Left renal cortex interstitium (tissue), 4 donors: ENCODE measurements at places on chromosomes 7 and 10. TPM values are rescaled to one million over a fixed set of nuclear protein-coding genes. Genes with fewer than 3 reads are reported as not detected.
A peak's percentile ranks its signal among the peaks of the same experiment; 100 is the strongest.

The SP4 gene
- 13.8 TPM for polyA plus RNA-seq

- no peak for DNase-seq
Measured at GRCh38 chr7:1725199-1725690, 55.2 kb downstream of the ELFN1 start.

DNA sequence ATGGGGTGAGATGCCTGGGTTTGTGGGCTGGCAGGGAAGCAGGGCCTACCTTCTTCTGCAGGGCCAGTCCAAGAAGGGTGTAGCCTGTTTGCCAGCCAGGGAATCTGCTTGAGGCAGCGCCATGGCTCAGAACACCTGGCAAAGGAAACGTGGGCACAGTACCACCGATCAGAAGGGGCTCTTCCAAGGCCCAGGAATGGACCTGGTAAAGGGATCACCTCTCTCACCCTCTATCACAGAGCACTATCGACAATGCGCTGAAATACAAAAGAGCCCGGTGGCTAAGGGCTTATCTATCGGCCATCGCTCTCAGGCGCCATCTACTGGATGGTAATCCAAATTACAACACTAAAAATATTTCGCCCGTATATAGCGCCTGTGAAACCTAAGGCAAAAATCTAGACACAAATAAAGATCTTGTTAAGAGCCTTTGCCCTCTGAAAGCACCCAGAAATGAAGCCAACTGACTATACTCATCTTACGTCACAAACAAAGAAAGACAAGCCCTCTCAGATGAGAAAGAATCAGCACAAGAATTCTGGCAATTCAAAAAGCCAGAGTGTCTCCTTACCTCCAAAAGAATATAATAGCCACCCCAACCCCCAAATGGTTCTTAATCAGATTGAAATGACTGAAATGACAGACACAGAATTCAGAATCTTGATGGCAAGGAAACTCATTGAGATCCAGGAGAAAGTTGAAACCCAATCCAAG, 217.8 kb upstream of the HPS1 start:
- no peak for DNase-seq

DNA sequence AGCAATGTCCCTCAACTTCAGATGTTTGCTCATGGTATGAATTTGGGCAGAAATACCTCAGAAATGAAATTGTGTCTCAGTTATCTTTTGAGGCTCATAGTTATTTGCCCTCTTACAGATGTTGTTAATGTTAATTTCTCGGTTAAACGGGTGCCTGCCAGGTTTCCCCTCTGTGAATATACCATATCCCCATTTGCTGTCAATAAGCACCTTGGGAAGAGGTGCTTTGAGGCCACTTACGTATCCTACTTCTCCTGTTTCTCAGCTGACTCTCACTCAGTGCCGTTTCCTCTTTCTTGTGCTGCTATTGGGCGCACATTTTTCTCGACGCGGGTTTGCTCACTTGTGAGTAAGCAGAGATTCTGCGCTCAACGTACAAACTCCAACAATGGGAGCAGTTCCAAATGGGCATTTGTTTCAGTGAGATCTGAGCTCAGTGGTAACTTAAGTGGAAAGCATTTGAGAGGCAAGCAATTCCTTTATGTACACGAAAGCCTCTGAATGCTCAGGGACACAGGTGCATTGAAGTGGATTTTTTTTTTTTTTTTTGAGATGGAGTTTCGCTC, 34.8 kb upstream of the JAKMIP3 start:
- DNase-seq, result no peak

The HIPK2 gene
- 110 TPM for polyA plus RNA-seq

The LRIT1 gene
- polyA plus RNA-seq, result not detected

The OR6V1 gene
- not detected for polyA plus RNA-seq

The PNLIPRP2 gene
- polyA plus RNA-seq, result not detected

- DNase-seq, result peak; percentile 23
Measured at GRCh38 chr10:6014241-6014761, 37.0 kb upstream of the IL15RA start.

The CCDC146 gene
- 30.9 TPM for polyA plus RNA-seq

GRCh38 chr10:89846786-89847185, 145.4 kb downstream of the KIF20B start:
- no peak for DNase-seq

The CAV1 gene
- 25.4 TPM for polyA plus RNA-seq

The CEP55 gene
- 15.0 TPM for polyA plus RNA-seq

The CPXM2 gene
- 4.6 TPM for polyA plus RNA-seq

DNA sequence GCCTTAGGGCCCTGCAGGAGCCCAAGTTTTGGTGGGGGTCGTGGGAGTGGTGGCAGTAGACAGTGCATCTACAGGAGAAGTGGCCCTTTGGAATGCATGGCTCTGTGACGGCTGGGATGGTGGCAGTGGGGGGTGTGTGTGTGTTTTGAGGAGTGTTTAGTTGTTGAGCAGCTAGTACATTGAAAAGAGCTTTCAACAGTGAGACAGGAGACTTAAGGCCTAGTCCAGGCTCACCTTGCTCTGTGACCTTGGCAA, 27.1 kb downstream of the ZNF775 start:
- DNase-seq, result no peak

DNA sequence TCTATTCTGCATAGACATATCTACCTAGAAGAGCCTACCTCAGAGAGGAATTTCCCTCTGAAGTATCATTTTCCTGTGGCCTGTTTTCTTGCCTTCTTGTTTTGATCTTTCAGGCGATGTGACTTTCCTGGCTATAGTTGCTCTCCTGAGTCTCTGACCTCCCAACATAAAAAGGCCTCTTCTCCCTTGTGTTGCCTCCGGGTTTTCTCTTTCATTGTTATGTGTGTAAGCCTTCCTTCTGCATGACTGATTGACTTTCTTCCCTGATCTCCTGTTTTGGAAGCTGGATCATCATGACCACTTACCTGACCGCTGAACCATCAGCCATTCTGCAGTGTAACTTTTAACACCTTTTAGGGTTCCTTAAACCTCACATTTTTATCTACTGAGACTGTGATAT, 441.5 kb upstream of the ETV1 start:
- DNase-seq, result no peak

GRCh38 chr10:78009662-78010061, 19.7 kb downstream of the POLR3A start:
- DNase-seq, result no peak
